Stimulated activated naive CD8-positive, alpha-beta T cell treated with anti-CD3 and anti-CD28 coated beads, Interleukin-15, amount 100 ng/mL, for 72 hours (primary cell): ENCODE measurements at places on chromosomes 12 and 14.

DNA sequence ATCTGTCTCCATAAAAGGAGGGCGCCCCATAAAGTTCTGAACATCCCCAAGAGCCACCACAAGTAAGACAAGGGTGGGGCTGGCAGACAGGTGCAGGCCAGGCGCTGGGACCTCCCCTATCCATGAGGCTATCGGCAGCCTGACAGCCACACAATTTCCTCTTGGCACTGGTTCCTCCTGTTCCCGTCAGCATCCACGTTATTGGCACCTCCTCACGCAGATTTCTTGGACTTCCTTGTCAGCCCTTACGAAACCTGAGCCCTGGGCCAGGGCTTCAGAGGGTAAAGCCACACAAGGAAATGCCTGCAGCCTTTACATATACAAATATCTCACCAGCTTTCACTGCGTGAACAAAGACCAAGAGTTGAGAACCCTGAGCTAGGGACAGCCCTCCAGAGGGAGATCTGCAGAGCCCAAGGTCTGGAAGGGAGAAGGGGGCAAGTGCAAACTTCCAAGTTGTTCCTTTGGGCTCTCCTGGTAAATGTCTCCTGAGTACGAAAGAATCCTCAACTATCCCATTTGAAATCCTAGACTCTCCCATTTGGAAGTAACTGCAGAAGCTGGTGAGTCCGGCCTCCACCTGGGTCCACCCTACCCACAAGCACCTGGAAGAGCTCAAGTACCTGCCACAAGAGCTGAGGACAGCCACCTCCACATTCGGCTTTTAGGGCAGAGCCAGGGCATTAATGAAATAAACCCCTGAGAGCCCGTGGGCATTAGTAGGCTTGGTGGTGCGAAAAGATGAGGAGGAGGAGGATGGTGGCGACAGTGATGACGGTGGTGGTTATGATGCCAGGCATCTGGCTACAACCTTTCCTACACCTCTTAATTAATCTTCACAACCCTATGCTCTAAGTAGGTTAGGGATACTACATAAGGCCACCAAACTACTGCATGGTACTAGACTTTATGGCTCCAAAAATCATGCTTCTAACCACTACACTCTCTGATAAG is 5.5 kb upstream of the TC2N start:
- DNase-seq: no peak

- DNase-seq: no peak
Observed at GRCh38 chr12:51371295-51371953, 19.8 kb downstream of the GALNT6 start.

DNA sequence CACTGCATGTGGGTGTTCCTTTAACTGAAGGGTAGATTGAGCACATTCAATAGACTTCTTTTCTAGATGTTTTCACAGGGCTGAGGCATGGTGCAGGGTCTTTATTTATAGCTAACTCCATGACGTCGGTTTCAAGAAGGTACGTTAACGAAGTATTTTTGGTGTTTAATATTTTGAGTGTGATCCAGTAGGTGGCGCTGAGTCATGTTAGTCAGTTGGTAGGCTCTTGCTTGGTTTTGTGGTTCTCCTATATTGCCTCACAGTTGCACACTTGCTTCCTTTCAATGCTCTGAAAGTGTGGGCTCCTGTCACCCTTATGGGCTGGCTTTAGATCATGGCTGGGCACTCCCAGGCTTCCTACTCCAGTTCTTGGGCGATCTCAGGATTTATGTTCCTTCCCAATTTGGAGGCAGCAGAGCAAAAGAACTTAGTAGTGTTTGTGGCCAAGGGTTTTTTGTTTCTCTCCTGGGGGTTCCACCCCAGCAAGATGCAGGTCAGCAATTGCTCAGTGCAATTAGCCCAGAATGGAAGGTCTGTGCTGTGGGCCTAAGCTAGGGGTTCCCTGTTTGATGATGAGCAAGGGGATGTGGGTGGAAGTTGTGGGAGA is 471.6 kb upstream of the FOXG1 start:
- DNase-seq: no peak

- peak; percentile 10 for DNase-seq
Observed at GRCh38 chr12:65825507-65826352, 1.4 kb downstream of the HMGA2 start.

DNA sequence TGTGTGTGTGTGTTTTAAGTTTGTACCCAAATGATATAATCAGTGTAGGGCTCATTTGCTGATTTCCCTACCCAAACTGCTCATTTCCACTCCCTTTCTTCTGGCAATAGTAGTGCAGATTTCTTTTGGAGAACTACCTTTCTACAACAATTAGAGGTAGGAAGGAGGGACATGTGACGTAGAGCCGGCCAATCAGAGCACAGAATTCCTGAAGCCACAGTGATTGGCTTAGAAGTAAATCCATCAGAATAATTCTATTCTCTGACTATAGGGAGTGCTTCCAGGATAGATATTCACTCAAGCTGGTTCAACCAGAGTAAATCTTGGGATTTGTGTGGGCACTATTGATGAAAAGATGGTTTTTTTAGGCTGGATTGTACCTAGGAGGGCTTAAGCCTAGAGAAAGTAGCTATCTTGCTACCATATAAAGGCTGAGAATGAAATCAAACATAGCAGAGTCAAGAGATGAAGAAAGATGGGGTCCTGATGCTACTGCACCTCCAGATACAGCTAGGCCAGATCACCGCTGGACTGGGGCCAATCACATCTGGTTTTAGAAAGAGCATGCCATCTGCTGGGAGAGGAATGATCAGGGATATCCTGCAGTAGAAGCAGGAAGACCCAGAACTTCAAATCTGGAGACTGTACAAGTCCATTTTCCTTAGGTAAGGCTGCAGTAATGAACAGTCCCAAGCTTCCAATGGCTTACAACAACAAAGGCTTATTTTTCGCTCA is 54.1 kb upstream of the NUAK1 start:
- DNase-seq: no peak

DNA sequence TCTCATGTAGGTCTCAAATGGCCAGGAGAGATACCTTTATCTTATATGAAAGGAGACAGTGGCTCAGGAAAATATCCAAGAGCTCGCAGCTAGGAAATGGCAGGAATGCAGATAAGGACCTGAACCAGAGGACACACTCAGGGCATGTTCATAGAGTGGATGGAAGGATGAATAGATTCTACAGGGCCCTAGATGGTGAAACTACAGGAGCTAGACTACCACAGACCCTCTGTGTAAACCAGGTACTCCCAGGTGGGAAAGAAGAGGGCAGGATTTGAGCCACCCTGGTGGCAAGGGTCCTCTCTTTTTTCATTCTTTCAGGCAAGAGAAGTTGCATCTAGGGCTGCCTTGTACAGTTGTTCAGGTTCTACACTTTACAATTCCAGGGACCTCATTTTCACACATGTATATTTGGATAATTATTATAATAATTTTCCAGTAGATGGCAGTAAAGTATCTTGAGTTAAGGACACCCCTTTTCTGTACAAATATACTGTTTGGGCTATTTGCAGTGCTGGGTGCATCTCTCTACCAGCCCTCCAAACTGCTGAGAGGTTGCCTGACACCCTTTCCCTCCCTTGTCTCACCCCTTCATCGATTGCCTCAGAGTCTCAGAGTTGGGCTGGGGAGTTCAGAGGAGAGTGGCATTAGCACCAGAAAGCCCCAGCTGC is 10.5 kb upstream of the ZDHHC22 start:
- no peak for DNase-seq
